H4 (cell line): ENCODE measurements at places on chromosomes 13 and 19. TPM values are rescaled to one million over a fixed set of nuclear protein-coding genes. Genes with fewer than 3 reads are reported as not detected.

- DNase-seq: peak; percentile 13
These were observed 31.3 kb downstream of the TEX26 start for GRCh38 chr13:30963791-30964190.

RFPL4A gene
- total RNA-seq: 7.7 and 12.4 TPM in 2 replicates

MKNK2 gene
- total RNA-seq: 33.9 and 49.6 TPM in 2 replicates

- DNase-seq: peak; percentile 87
These were observed 19.4 kb downstream of the CEACAM21 start for GRCh38 chr19:41595258-41595889.

ATP8B3 gene
- 3.6 and 7.8 TPM in 2 replicates for total RNA-seq

CD22 gene
- total RNA-seq: 1.9 and 6.1 TPM in 2 replicates

DNA sequence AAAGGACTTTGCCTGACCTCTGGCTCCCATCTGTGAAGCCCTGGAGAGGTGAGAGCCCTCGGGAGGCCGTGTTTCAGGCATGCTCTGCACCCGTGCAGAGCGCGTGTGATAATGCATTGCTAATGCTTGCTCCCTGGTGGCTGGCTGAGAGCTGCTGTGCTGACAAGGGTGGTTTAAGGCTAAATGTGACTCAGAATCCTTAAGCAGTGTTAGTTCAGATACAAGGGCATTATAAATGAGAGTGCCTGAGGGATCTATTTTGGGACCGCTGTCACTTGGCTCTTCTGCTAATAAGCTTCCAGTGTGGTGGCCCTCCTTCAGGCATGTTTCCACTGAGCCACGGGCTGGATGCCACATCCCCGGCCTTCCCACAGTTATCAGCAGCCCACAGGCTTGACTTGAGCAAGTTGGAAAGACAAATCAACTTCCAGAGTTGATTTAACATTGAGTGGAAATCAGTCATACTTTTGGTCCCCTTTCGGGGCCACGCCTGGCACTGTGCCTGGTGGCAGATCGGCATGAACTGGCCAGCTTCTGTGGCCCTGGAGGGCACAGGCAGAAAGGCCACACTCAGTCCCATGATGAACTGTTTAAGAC, 17.0 kb downstream of the ALOX5AP start:
- DNase-seq: no peak

C13orf42 gene
- total RNA-seq: not detected in 2 replicates

DNA sequence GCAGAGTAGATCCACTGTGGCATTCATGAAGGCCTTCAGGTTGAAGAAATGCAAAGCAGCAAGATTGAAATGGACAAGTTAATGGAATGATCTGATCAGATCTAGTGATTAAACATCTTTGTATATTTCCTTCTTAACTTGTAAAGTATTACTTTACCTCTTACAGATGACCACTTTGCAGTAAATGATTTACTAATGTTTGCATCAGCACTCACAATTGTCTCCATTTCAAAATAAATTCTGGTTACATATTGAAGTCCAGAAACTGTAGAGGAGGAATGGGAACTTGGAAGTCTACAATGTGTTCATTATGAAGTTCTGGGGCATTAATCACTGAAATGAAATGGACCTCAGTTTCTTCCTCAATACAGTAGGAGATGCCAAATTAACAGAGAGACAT, 380.8 kb downstream of the FOXO1 start:
- DNase-seq: no peak

SIGLEC12 gene
- total RNA-seq: not detected in 2 replicates

FGF22 gene
- total RNA-seq: not detected in 2 replicates

TINCR gene
- 2.3 and 4.3 TPM in 2 replicates for total RNA-seq

CEP89 gene
- 10.9 and 19.1 TPM in 2 replicates for total RNA-seq

MARCHF2 gene
- 28.0 and 30.6 TPM in 2 replicates for total RNA-seq

DNA sequence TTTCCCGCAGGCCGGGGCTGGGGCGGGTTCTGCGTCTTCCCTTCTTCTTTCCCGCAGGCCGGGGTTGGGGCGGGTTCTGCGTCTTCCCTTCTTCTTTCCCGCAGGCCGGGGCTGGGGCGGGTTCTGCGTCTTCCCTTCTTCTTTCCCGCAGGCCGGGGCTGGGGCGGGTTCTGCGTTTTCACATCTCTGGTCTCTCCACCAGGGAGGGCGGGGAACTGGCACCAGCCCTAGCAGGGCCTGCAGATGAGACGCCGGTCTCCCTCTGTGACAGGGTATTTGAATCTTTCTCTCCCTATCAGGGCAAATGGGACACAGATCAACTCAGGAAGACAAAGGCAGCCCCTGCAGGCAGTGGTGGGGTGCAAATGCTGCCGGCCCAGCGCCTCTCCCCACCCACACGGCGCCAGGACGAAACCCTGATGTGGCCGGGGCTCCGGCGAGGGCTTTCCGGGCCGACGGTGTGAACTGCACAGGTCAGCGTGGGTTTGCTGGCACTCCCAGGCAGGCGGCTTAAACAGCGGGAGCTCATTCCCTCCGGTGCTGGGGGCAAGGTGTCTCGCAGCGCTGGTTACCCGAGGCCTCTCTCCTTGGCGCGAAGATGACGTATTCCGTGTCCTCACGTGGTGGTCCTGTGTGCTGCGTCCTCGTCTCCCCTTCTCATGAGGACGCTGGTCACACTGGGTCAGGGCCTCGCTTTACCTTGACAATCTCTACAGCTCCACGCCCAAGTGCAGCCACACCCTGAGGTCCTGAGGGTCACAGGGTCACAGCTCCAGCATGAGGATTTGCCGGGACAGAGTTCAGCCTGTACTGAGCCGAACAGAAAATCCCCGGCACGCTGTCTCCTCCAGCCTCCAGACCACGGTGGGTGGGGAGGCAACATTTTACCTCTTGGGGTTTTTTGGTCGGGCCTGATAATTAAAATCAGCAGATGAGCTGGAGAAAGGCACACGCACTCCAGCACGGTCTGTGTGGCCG, 717 bp upstream of the C13orf46 start:
- no peak for DNase-seq

DNA sequence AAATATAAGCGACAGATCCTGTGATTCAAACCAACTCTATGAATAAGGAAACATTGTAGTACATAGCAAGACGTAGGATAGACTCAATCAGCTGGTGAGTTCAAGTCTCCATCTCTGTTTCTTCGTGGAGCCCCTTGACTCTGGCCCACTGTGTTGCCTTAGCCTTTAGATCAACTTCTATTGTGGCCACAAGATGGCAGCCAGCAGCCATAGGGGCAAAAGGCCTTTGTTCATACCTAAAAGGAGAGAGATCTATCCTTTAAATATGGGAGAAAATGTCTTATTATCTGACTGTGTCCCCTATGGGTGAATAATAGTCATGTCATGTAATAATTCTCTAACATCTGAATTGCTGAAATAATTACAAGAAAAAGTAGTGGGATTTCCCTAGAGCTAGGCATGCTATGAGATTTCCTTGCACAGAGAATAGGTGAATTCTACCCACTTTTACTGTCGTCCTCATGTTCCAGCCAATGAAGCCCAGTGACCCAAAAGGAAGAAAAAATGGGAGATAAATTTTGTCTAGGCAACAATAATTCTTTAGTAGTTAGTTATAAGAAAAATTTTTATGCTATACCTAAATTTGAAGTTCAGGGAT, 129.4 kb downstream of the PCDH20 start:
- DNase-seq: peak; percentile 4

GRCh38 chr13:98922306-98922705, 55.6 kb downstream of the DOCK9 start:
- no peak for DNase-seq

TUBA3C gene
- total RNA-seq: not detected in 2 replicates

GRCh38 chr19:4152241-4152998, 1.0 kb upstream of the CREB3L3 start:
- no peak for DNase-seq

ABHD13 gene
- total RNA-seq: 2.5 and 5.5 TPM in 2 replicates

DNA sequence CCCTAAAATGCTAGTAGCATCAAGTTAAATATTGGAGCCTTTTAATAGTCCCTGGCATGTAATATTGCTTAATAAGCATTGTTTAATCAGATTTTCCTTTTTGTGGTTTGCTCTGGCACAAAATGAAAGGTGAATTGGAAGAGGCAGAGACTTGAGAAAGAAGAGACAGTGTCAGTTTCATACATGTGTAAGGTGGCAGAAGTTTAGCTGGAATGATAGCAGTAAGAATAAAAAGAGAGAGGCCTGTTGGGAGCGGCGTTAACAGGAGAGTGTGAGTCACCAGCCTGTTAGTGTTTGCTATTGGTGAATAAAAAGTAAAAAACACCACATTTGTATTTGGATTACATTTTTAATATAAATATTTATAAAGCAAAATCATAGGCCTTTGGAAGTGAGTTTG, 145.3 kb downstream of the PDS5B start:
- DNase-seq: peak; percentile 4

KCTD12 gene
- 2.2 and 2.7 TPM in 2 replicates for total RNA-seq

GRCh38 chr19:17402982-17403855, 2.2 kb downstream of the BST2 start:
- DNase-seq: no peak

IER2 gene
- 6.4 and 14.6 TPM in 2 replicates for total RNA-seq
